Cardiac atrium fibroblast (primary cell): ENCODE measurements at places on chromosomes 6 and 20. TPM values are rescaled to one million over a fixed set of nuclear protein-coding genes. Genes with fewer than 3 reads are reported as not detected.

CDH26 gene
- 0.32 TPM in 1 of 2 replicates, not detected in the other for total RNA-seq

METTL24 gene
- total RNA-seq, result not detected in 2 replicates

SLC32A1 gene
- not detected in 2 replicates for total RNA-seq

C2 gene
- 0.97 and 2.2 TPM in 2 replicates for total RNA-seq

GSTA2 gene
- total RNA-seq, result not detected in 2 replicates

TAGAP gene
- total RNA-seq, result not detected in 2 replicates

CEP85L gene
- total RNA-seq, result 4.3 and 10.2 TPM in 2 replicates

PRDM13 gene
- total RNA-seq, result not detected in 2 replicates

SCGN gene
- not detected in 2 replicates for total RNA-seq

DPPA5 gene
- total RNA-seq, result not detected in 2 replicates

SLC22A16 gene
- total RNA-seq, result 1.9 TPM in 1 of 2 replicates, not detected in the other

CDH4 gene
- 0.32 and 0.54 TPM in 2 replicates for total RNA-seq

TINAG gene
- not detected in 2 replicates for total RNA-seq

PRRT1 gene
- 0.16 TPM in 1 of 2 replicates, not detected in the other for total RNA-seq

LAMA2 gene
- 214 and 220 TPM in 2 replicates for total RNA-seq

CDSN gene
- not detected in 2 replicates for total RNA-seq

PRIM2 gene
- 7.8 and 11.0 TPM in 2 replicates for total RNA-seq
